RPMI7951 (cell line): ENCODE measurements at places on chromosomes 1 and 21. TPM values are rescaled to one million over a fixed set of nuclear protein-coding genes. Genes with fewer than 3 reads are reported as not detected.

- DNase-seq = peak; percentile 49
These were observed 956 bp downstream of the CPLANE2 start for GRCh38 chr1:16235944-16236510.

GRCh38 chr1:241638909-241639622 is 1.1 kb downstream of the CHML start:
- DNase-seq = no peak

DNA sequence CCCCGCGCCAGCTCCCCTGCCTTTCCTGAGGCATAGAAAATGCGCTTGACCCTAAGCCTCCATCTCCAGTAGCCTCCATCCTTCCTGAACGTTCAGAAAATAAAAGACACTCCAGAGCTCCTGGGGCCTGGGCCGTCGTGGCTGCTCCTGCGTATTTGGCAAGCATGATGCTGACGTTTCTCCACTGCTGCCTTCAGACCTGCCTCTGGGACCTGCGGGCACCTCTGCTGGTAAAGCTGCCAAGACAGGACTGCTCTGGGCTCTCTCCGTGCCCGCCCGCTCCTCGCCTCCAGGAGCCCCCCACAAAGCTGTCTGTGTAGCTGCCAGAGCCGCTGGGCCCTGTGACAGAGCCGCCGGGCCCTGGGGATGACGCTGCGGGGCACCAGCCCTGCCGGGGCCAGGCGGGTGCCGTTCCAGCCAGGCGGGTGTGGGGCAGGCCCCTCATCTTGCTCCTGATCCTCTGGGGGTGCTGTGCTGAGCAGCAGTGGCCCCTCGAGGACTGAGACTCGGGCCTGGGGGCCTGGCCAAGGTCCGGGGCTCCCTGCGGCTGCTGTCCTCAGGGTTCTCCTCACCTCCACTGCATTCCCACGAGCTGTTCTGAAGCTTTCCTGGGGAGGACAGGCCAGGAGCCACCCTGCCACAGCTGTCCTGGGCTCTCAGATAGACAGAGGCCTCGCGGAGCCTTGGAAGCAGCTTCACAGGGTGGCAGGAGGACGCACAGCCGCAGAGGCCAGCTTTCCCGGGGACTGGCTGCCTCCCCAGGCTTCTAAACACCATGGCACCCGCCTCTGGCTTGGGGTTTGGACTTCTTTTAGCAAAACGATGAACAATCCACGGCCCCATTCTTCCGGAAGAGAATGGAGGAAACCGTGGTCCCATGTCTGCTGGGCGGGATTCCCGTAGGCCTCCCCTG is 48.1 kb downstream of the MORN1 start:
- no peak for DNase-seq

The FAM110D gene
- not detected in 2 replicates for total RNA-seq

The RASAL2 gene
- 5.6 and 8.2 TPM in 2 replicates for total RNA-seq

GRCh38 chr1:115116512-115116911 is 27.2 kb upstream of the TSPAN2 start:
- DNase-seq = no peak

The CD5L gene
- 0.10 and 0.12 TPM in 2 replicates for total RNA-seq

The PROK1 gene
- 0.24 and 0.39 TPM in 2 replicates for total RNA-seq

DNA sequence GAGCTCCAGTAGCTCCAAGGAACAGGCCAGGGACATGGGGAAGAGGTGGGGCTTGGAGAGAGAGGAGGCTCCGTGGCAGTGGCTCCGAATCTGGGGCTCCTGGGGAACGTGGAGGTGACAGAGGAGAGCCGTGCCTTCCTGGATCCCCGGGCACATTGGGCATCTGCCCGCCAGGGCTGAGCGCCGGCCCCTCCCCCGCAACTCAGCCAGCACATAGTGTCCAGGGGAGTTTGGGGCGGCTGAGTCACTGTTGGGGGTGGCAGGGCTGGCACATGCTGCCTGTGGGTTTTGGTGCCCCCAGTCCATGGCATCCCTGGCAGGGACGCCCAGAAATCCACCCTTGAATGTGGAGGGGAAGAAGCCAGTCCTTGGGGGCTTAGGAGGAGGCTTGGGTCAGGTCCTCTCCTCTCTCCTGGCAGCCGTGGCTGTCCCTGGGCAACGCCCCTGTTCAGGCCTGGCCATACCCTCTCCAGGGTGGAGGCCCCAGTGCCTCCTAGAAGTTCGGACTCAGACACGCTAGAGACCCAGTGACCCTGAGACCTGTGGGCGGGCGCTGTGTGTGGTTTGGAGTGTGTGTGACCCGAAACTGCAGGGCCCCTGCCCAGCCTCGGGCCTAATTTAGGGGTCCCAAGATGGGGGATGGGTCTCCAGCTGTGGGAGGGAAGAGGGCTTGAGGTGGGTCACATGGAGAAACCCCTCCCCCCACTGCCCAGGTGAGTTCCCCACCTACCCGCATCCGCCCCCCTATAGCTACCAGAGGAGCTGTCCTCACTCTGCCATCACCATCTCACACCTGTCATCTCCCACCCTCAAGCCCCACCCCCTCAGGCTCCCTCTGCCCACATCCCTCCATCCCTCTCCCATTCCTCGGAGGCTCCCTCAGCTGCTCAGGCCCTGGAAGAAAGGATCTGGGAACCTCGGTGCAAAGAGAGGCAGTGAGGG is 1.6 kb downstream of the HSPB7 start:
- no peak for DNase-seq

The RGS7 gene
- not detected in 2 replicates for total RNA-seq

The OR10J1 gene
- not detected in 2 replicates for total RNA-seq

The PER3 gene
- 11.8 and 14.9 TPM in 2 replicates for total RNA-seq

- peak; percentile 86 for DNase-seq
These were observed 18.3 kb upstream of the ARID1A start for GRCh38 chr1:26677306-26678115.

GRCh38 chr1:152159144-152159543 is at the start of gene RPTN:
TSS of gene RPTN (minus strand) at chr1:152159228. CDS start at chr1:152157889, 1,339 bp downstream.
- no peak for DNase-seq
